ENCODE measurements at places on chromosomes 16 and 17. TPM values are rescaled to one million over a fixed set of nuclear protein-coding genes. Genes with fewer than 3 reads are reported as not detected.

- peaks cover 62% of the 10 kb centered on the region for H3K27me3 ChIP-seq
- no peak for DNase-seq
- H3K36me3 ChIP-seq, result no peaks in the 10 kb centered on the region
- no peak overlapping the region for H3K27ac ChIP-seq
- H3K4me1 ChIP-seq, result no peaks in the 10 kb centered on the region
Measured at GRCh38 chr16:1151424-1152122, 1.3 kb upstream of the CACNA1H start.

- no peak overlapping the region for H3K4me3 ChIP-seq
- no peaks in the 10 kb centered on the region for H3K4me1 ChIP-seq
- H3K27me3 ChIP-seq, result no peaks in the 10 kb centered on the region
- no peak overlapping the region for H3K27ac ChIP-seq
Measured at GRCh38 chr16:81590714-81591544, 146.3 kb downstream of the CMIP start.

- no peaks in the 10 kb centered on the region for H3K4me1 ChIP-seq
- H3K4me3 ChIP-seq, result no peak overlapping the region
- no peak overlapping the region for H3K27ac ChIP-seq
- H3K27me3 ChIP-seq, result no peaks in the 10 kb centered on the region
Measured at GRCh38 chr17:28528327-28529012, 22.3 kb downstream of the FOXN1 start.

DNA sequence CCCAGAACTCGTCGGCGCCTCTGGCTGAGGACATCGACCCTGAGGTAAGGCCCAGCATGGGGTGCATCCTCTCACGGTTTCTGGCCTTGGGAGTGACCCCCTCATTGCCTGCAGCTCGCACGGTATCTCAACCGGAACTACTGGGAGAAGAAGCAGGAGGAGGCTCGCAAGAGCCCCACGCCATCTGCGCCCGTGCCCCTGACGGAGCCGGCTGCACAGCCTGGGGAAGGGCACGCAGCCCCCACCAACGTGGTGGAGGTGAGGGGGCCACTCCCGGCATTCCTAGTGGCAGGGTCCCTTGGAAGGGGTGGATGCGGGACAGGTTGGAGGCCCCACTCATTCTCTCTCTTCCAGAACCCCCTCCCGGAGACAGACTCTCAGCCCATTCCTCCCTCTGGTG is 8.4 kb upstream of the MRPL12 start:
- no peak overlapping the region for H3K4me3 ChIP-seq
- no peaks in the 10 kb centered on the region for H3K27me3 ChIP-seq
- no peak overlapping the region for H3K27ac ChIP-seq
- no peak for DNase-seq

DNA sequence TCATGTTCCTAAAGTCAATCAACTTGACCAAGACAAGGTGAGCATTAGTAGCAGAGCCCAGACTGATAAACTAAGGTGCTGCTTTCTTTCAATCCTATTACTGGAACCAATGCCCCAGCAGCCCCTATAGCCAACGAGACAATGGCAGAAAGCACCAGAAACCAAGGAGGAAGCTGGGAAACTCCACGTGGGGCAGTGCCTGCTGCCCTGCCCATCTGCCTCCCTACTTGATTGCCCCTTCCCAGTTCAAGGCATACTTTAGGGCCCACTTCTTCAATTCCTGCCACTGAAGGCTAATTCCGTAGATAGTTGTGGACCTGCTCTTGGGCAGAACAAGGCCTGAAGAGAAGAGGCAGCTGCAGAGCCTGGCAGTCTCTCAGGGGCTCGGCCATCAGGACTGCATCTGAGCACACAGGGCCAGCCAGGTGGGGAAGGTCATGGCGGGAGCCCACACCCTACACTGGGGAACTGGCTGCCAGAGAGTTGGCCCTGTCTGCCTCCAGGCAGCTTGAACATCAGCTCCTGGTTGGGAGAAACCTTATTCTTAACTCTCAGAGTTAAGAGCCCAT is 30.9 kb downstream of the WSB1 start:
- H3K27ac ChIP-seq, result no peak overlapping the region
- no peaks in the 10 kb centered on the region for H3K36me3 ChIP-seq
- no peak for DNase-seq
- H3K4me3 ChIP-seq, result no peak overlapping the region

DNA sequence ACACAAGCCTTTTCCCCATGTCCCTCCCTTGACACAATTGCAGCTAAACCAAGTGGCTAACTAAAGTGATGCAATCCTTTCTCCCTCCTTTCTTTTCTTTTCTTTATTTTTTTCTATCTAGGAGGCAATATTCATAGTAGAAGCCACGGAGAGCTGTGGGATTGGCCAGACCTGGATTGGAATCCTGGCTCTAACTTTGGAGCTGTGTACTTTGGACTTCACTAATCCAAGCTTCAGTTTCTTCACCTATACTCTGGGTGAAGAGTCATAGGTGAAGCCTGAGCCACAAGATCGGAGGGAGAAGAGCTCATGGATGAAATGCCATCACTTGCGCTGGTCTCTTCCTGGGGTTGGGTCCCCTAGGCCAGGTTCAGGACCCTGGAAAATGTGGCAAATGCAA is 177.2 kb downstream of the IRX5 start:
- no peaks in the 10 kb centered on the region for H3K27me3 ChIP-seq
- H3K36me3 ChIP-seq, result no peaks in the 10 kb centered on the region
- H3K4me1 ChIP-seq, result no peaks in the 10 kb centered on the region
- H3K27ac ChIP-seq, result no peak overlapping the region
- H3K4me3 ChIP-seq, result no peak overlapping the region

DNA sequence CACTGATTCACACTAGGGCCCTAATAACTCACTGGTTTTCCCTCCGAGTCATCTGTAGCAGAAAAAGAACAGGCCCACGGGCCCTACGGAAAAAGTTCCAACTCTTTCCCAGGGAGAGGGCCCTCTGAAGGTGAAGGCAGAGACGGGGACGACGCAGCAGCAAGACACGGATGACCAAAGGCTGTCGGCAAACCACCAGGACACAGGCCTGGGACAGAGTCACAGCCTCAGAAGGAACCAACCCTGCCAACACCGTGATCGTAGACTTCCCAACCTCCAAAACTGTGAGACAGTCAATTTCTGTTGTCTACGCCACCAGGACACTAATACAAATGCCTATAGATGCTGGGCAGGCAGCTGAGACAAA is 5.2 kb upstream of the SPHK1 start:
- H3K36me3 ChIP-seq, result no peaks in the 10 kb centered on the region
- H3K27me3 ChIP-seq, result no peaks in the 10 kb centered on the region
- H3K4me3 ChIP-seq, result no peak overlapping the region
- H3K27ac ChIP-seq, result no peak overlapping the region
- DNase-seq, result no peak

- H3K36me3 ChIP-seq, result peaks cover 94% of the 10 kb centered on the region
- H3K4me1 ChIP-seq, result peaks cover 23% of the 10 kb centered on the region
- H3K4me3 ChIP-seq, result no peak overlapping the region
- DNase-seq, result no peak
Measured at GRCh38 chr16:71923941-71924690, 28.8 kb downstream of the IST1 start.

DNA sequence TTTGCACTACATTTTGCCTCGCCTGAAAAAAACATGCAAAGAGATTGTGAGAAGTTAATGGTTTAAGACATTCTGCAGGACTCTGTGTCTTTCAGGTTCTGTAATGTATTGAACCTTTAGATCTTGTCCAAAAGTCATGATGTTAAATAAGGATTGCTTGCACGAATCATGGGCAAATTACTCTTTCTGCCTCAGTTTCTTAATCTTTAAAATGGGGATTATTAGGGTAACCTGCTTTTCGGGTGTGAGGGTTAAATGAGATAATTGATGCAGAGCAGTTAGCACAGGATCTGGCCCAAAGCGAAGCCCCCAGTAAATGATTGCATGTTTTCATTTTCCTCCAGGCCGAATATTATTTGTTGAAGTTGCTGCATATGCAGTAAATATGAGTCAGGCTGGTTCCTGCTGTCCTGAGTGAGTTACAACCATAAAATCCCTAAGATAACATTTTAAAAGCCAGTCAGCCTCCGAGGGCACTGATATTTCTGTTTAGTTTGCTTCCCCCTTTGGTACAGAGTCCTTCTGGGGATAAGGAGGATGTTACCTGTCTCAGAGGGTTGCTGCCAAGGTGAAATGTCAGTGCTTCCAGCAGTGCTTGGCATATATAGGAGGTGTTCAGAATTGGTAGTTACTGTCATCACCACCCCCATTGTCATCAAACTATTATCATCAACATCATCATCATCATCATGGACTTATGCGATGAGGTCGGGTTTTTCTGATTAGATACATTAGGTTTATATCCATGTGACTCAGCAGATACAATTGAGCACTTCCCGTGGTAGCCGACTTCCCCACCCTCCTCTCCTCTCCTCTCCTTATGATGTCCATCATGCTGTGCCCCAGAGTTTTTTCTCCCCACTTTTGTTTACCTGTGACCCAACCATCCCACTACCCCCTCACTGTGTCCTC is 20.6 kb upstream of the ARHGAP17 start:
- no peak overlapping the region for H3K4me3 ChIP-seq
- H3K27ac ChIP-seq, result no peak overlapping the region
- peaks cover 11% of the 10 kb centered on the region for H3K4me1 ChIP-seq
- DNase-seq, result no peak
- H3K27me3 ChIP-seq, result no peaks in the 10 kb centered on the region
- H3K36me3 ChIP-seq, result no peaks in the 10 kb centered on the region

DNA sequence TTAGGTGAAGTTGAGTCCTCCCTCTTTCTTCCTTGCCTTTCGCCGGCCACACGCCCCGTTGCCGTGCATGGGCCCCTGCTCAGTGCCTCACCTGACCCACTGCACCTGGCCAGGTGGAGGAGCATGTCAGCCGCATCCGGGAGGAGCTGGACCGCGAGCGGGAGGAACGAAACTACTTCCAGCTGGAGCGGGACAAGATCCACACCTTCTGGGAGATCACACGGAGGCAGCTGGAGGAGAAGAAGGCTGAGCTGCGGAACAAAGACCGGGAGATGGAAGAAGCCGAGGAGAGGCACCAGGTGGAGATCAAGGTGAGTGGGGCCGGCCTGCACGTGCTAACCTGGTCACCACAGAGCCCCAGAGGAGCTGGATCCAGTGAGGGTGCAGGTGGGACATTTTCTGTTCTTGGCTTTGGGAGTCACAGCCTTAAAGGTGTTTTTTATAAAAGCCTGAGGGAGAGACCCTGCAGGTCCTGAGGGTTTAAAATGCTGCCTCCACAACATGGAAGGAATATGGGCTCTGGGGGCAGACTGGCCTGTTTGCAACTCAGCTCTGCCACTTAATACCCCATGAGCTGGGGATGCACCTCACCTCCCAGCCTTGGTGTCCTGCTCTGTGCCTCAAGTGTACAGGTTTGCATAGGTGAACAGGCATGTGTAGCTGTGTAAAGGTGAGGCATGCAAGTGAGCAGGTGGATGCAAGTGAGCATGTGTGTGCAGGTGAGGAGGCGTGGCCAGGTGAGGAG is 12.1 kb upstream of the DBNDD1 start:
- H3K27ac ChIP-seq, result no peak overlapping the region
- no peak overlapping the region for H3K4me3 ChIP-seq
- H3K27me3 ChIP-seq, result no peaks in the 10 kb centered on the region
- H3K4me1 ChIP-seq, result no peaks in the 10 kb centered on the region
- H3K36me3 ChIP-seq, result no peaks in the 10 kb centered on the region
- DNase-seq, result no peak

DNA sequence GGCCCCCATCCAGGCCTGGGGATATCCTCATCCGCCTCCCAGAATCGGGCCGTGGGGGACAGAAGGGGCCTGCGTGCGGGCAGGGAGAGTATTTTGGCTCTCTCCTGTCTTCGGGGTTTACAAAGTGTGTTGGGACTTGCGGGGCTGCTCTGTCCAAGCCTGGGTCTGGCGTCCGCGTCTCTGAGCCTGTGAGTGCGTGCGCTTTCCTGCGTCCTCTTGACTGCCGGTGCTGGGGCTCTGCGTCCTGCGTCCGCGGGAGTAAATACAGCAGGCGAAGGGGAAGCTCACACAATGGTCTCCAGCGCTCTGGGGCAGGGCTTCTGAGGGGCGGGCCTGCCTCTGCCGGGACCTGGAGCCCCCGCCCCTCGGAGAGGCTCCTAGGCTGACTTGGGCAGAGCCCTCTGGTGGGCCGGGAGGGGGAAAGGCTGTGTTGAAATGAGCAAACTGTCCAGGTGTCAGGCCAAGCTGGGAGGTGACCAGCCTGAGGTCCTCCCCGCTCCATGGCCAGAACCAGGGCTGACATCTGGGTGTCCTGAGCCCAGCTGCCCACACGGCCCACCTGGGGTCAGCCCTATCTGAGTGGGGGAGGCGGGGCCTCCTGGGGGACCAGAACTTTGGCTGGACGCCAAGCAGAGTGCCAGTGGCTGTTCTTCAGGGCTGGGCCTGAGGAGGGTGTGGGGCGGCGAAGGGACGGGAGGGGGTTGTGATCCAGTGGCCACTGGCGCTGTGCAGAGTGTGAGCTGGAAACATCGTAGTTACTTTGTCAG is 233.6 kb downstream of the SEC14L1 start:
- no peaks in the 10 kb centered on the region for H3K27me3 ChIP-seq
- peak; percentile 88 for DNase-seq
- H3K27ac ChIP-seq, result peak overlapping the region; percentile 96
- H3K4me1 ChIP-seq, result peaks cover 69% of the 10 kb centered on the region

- peaks cover 14% of the 10 kb centered on the region for H3K4me1 ChIP-seq
- no peaks in the 10 kb centered on the region for H3K36me3 ChIP-seq
- H3K27me3 ChIP-seq, result no peaks in the 10 kb centered on the region
- no peak for DNase-seq
- no peak overlapping the region for H3K4me3 ChIP-seq
Measured at GRCh38 chr17:27552276-27552732, 78.7 kb upstream of the LGALS9 start.

- H3K36me3 ChIP-seq, result no peaks in the 10 kb centered on the region
- H3K4me3 ChIP-seq, result no peak overlapping the region
- H3K27ac ChIP-seq, result no peak overlapping the region
- H3K4me1 ChIP-seq, result peaks cover 12% of the 10 kb centered on the region
- DNase-seq, result no peak
Measured at GRCh38 chr16:12462426-12463280, 341.0 kb downstream of the CPPED1 start.

- H3K36me3 ChIP-seq, result no peaks in the 10 kb centered on the region
- no peaks in the 10 kb centered on the region for H3K27me3 ChIP-seq
- no peaks in the 10 kb centered on the region for H3K4me1 ChIP-seq
- DNase-seq, result no peak
- H3K27ac ChIP-seq, result no peak overlapping the region
Measured at GRCh38 chr17:73725794-73726515, 81.7 kb upstream of the SDK2 start.

GRCh38 chr16:73878611-73879010 is 418.0 kb upstream of the PSMD7 start:
- no peak overlapping the region for H3K27ac ChIP-seq
- H3K27me3 ChIP-seq, result no peaks in the 10 kb centered on the region
- H3K36me3 ChIP-seq, result no peaks in the 10 kb centered on the region
- H3K4me3 ChIP-seq, result no peak overlapping the region

DNA sequence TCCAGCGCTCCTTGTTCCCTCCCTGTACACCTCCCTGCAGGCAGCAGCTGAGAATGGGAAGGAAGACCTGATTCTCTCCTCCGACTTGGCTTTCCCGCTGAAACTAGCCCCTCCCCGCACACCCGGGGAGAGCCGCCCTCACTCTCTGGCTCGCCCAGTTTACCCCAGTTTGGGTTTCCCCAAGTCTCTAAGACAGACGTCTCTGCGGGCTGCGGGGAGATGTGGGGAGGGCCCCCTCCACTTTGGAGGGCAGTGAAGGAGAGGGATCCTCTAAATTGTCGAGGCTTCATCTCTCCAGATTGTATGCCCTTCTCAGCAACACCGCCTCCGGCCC is 797 bp downstream of the GRB7 start:
- H3K4me3 ChIP-seq, result peak overlapping the region; percentile 25
- H3K36me3 ChIP-seq, result no peaks in the 10 kb centered on the region
- DNase-seq, result no peak
- H3K27me3 ChIP-seq, result peaks cover 44% of the 10 kb centered on the region

Gene KRT27
- not detected for total RNA-seq

Gene TBC1D3E
- total RNA-seq, result not detected

Gene C17orf107
- total RNA-seq, result not detected

Gene TBC1D3C
- total RNA-seq, result not detected

Gene CCDC40
- 0.72 TPM for total RNA-seq

Gene TMEM114
- total RNA-seq, result not detected

Gene PIMREG
- 0.51 TPM for total RNA-seq

Measured in gastrocnemius medialis (tissue), 4 donors.